Spleen (tissue), 13 donors: ENCODE measurements at places on chromosomes 16 and 17. TPM values are rescaled to one million over a fixed set of nuclear protein-coding genes. Genes with fewer than 3 reads are reported as not detected.

The CASKIN1 gene
- not detected for total RNA-seq

The SEZ6 gene
- total RNA-seq: not detected

The KRTAP2-1 gene
- total RNA-seq: not detected

The TBX6 gene
- 2.5 TPM for total RNA-seq

The KRT15 gene
- total RNA-seq: not detected

The NOXO1 gene
- not detected for total RNA-seq

The VTN gene
- 4.0 TPM for total RNA-seq

The ABCC6 gene
- total RNA-seq: 0.42 TPM
